ENCODE measurements at places on chromosomes 7 and 10. TPM values are rescaled to one million over a fixed set of nuclear protein-coding genes. Genes with fewer than 3 reads are reported as not detected.

The ANKRD61 gene
- 0.49 TPM for total RNA-seq

The SYNPO2L gene
- not detected for total RNA-seq

The PLPP4 gene
- total RNA-seq: not detected

The VSIR gene
- total RNA-seq: 117 TPM

The HMX2 gene
- not detected for total RNA-seq

The CCL24 gene
- total RNA-seq: not detected

The CLCN1 gene
- total RNA-seq: 0.07 TPM

The GPR26 gene
- not detected for total RNA-seq

The CCDC7 gene
- 12.9 TPM for total RNA-seq

The IFIT1B gene
- total RNA-seq: not detected

The OR9A2 gene
- not detected for total RNA-seq

The C10orf67 gene
- 0.20 TPM for total RNA-seq

The ATRNL1 gene
- total RNA-seq: 0.22 TPM

The IQCE gene
- 12.1 TPM for total RNA-seq

The MSS51 gene
- total RNA-seq: 3.8 TPM

The ZNF804B gene
- total RNA-seq: not detected

The OR2A7 gene
- total RNA-seq: 3.9 TPM

The MKI67 gene
- total RNA-seq: 221 TPM

The KLLN gene
- total RNA-seq: 1.1 TPM

The FEZF1 gene
- total RNA-seq: not detected

The SEC61A2 gene
- 26.3 TPM for total RNA-seq

The MEOX2 gene
- total RNA-seq: not detected

The OTUD1 gene
- 19.1 TPM for total RNA-seq

The GBX1 gene
- not detected for total RNA-seq

The FAM237B gene
- total RNA-seq: not detected

The DNAJC12 gene
- 8.7 TPM for total RNA-seq

The UTF1 gene
- total RNA-seq: not detected
